AML-193 (cell line): ENCODE measurements at places on chromosomes 13 and 19.

DNA sequence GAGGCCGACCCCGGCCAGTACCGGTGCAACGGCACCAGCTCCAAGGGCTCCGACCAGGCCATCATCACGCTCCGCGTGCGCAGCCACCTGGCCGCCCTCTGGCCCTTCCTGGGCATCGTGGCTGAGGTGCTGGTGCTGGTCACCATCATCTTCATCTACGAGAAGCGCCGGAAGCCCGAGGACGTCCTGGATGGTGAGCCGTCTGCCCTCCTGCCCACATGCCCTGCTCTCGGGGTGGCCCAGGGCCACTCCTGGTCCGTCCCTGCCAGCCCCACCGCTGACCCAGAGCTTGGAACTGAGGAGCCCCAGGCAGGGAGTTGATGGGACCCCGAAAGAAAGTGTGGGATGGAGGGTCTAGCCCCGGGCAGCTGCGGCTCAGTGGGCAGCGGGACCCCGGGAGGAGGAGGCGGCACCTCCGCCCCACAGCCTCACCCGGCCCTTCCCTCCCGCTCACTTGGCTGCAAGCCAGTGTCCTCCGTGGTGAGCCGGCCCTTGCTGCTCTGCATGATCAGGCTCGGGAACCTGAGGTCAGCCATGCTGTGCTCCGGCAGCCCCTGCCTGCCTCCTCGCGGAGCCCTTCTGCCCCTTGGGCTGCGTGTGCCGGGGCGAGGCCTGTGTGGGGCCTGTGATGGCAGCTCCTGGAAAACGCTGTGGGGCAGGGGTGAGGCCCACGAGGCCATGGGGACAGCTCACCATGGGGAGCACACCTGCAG, 8.1 kb upstream of the HCN2 start:
- DNase-seq = no peak

GRCh38 chr19:23716792-23717191, 29.8 kb upstream of the ZNF675 start:
- DNase-seq = no peak

DNA sequence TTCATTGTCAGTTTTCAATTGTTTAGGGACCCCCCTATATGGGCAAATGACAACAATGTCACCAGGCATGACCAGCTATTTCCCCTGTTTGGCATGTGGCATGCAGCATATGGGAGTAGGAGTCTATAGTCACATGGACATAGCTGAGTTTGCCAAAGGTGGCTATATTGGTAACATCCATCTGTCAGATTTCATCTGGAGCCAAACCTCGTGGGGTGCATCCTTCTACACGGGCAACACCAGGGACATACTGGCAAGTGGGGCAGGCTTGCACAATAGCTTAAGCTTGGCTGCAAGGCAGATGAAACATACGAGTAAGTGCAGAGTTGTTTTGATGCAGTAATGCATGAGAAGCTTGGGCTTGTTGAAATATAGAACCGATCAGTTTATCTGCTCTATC, 24.5 kb upstream of the ZNF816 start:
- DNase-seq = no peak

DNA sequence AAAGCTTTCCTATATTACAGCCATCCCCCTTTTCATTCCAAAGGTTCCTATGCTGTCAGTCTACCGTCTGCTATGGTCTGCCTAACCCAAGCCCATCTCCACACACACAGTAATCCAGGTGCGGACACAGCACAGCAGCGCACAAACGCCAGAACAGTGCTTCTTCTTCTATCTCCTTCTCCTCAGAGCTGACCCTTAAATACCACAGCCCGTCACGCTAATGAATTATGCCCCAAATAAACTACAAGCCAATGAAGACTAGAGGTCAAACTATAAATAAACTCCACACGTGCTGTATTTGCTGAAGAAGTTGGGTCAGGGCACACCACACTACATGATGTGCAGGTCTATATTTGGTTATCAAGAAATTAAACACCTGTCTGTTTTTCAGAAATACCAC, 71.8 kb downstream of the TBC1D4 start:
- DNase-seq = no peak

GRCh38 chr13:109208522-109208921, 577.9 kb downstream of the IRS2 start:
- no peak for DNase-seq

GRCh38 chr19:40300668-40301067, 15.5 kb upstream of the AKT2 start:
- DNase-seq = no peak

DNA sequence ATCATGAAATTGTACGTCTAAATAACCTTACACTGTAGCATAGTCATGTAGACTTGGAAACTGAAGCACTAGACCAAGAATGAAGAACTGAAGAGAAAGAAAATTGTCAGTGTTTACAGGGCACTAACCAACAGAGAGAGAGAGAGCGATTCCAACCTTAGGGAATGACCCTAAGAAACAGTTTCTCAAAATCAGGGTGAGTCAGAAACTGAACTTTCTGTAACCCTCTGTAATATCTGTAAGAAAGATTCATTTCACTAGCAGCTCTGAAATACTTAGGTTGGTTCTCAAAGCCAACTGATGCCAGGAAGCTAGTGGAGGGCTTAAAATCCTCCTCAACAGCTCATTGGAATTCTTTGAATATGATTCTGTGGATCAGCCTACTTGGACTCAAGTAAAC, 936.9 kb downstream of the EFNB2 start:
- no peak for DNase-seq

GRCh38 chr13:40381935-40382764, 284.3 kb downstream of the FOXO1 start:
- no peak for DNase-seq

DNA sequence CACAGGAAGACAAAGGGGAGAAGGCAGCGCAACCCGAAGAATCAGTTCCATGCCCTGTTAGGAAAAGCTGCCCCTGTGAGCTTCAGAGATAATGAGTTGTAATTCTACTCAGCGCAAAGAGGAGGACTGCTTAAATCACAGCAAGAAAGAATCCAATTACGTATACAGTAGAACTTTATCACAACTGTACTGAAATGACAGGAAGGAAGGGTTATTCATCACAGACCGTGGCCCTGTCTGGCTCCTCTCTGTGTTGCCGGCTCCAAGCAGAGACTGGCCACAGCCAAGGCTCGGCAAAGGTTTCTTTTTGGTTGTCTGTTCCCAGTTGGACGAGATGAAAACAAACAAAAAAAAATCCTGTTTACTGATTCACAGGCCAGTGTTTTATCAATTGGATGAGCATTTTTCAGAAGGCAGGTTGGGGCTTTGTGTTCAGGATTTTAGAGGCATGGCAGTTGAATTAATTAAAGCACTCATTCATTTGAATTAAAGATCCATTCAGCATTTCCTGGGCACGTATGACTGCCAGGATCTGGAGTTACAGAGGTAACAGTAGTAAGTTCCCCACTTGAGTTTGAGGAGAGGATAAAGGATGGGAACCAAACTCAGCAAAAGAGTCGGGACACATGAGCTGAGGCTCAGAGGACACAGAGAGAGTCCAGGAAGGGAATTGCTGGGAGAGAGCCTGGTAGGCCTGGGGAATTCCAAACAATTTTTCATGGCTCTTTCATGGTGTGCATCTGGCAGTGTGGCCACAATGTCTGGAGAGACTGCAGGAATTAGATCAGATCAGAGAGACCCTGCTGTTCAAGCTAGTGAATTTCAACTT, 341.0 kb downstream of the DNAJC15 start:
- no peak for DNase-seq

DNA sequence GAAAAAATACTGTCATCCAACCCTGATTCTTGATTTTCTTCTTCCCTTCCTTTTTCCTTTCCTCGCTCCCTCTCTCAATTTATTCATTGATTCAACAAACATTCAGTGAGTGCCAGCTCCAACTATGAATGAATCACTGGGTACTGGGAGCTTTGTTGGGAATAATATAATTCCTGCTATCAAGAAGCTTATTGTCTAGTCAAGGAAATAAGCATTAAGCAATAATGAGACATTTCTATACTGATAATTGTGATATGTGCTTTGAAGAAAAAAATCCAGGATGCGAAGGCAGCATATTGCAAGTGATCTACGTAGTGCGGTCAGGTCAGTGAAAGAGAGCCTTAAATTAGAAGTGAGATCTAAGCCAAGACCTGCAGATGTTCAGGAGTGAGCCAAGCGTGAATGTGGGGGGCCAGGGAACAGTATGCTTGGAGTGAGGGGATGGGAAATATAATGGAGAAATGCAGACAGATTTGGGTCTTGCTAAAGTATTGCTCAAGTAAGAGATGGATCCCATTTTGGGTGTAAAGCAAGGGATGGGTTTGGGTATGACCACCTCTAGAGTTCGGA, 253.5 kb downstream of the LHFPL6 start:
- DNase-seq = no peak

- no peak for DNase-seq
These were observed 574 bp downstream of the MKNK2 start for GRCh38 chr19:2050349-2050990.

GRCh38 chr13:20546556-20546955, 20.4 kb upstream of the IFT88 start:
- peak; percentile 86 for DNase-seq

GRCh38 chr19:1901940-1902404, 3.2 kb upstream of the ADAT3 start:
- DNase-seq = no peak

- DNase-seq = peak; percentile 18
These were observed 147.2 kb downstream of the FLT1 start for GRCh38 chr13:28347456-28348371.

- DNase-seq = peak; percentile 38
These were observed 13.3 kb upstream of the ISYNA1 start for GRCh38 chr19:18450931-18451836.

DNA sequence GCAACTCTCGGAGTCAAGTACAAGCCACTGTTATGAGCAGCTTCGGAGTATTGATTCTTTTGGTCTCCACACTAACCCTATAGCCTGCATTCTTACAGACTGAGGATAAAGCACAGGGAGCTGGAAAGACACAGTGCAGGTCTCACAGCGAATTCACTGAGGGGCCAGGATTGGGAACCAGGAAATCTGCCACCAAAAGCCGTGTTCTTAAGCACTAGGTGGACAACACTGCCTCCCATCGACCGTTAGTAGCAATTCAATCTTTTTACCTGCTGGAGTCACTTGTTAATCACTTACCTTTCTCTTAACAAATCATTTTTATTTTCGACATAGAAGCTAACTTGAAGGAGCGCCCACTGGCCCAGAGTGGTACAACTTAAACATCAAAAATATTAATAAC, 6.3 kb downstream of the PMIS2 start:
- DNase-seq = peak; percentile 17

GRCh38 chr19:29873801-29874575, 62.2 kb downstream of the CCNE1 start:
- no peak for DNase-seq

DNA sequence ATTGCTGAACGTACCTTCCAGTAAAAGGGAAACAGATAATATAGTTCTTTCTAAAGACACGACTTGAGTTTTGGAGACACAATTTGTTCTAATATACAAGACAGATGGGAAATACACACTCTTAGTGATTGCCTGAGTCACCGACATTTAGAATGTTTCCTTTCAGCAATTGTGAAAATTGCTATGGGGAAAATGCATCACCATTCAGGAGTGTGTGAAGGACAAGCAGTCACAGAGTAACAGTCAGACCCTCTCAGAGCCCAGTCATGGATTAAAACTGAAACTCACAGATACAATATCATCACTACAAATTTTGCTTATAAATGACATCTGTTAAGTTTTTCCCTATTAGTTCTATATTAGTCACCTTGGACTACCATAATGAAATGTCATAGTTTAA, 286.1 kb downstream of the SPRY2 start:
- DNase-seq = no peak

DNA sequence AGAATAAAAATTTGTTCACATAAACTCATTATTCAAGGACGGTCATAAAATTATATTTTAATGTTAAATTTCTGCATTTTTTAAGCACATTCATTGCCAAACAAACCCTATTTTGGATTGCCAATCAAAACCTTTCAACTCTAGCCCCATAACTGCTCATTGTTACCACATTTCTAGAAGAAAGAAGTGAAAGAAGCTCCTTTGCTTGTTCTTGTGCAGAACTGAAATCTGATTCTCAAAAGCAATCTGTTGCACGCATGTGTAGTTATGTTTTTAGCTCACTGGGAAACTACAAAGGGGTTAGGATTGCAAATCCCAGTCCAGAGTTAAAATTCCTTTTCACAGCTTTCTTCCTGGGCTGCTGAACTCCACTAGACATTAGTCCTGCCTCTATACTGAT, 109.5 kb upstream of the MIR17HG start:
- DNase-seq = no peak

GRCh38 chr19:2512523-2513431, 36.9 kb downstream of the GADD45B start:
- no peak for DNase-seq

DNA sequence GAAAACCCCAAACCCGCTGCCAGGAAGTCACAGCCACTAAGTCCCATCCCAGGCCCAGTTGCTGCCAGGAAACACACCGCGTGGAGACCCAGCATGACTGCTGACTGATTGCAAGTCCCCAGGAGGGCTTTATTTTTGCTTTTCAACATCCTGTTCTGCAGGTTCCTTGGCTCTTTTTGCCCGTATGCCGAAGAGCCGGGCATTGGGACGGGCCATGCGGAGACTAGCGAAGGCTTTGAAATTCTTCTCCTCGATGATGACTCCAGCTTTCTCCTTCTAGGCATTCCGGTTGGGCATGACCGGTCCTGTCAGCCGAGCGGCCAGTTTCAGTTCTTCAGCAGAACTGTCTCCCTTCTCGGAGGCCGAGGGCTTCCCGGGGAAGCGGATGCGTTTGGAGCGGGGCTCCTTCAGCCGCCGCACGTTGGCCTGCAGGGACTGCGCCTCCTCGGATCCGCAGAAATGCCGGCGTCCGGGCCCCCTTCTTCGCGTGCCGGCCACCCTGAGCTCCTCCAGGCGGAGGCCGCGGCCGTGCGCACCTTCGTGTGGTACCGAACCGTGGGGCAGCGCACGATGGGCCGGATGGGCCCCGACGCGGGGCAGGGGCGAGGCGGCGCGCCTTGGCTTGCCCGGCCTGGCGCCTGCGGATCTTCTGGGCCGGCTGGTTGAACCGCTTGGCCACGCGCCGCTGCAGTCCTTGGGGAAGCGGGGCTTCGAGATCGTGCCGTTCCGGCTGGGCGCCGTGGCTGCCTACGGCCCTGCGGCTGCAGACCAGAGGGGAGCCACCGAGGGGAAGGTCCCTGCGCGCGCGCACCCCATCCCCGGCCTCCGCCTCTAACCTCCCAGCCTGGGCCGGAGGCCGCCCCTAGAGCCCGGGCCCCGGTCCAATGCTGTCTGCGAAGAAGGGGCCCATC, 15.2 kb downstream of the ZSCAN5C start:
- DNase-seq = no peak

DNA sequence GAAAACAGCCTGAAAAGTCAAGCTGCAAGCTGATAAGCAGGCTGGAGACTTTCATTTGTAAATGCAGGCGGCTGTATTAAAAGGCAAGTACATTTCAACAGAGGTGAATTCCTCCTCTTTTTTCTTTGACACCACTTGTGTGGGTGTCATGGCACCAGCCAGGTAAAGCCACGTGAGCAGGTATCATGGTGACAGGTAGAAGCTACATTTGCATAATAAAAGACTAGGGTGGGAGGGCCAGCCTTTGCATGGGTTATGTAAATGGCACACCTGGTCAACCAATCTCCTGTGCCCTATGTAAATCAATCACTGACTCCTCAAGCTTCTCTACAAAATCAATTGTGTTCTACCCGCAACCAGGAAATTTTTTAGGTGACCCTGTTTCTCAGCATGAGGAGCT, 68.2 kb downstream of the ZNF100 start:
- DNase-seq = no peak
